ENCODE measurements at places on chromosomes 1 and 21.

- no peak for DNase-seq
These were observed 2.1 kb downstream of the MYOM3 start for GRCh38 chr1:24109686-24110475.

DNA sequence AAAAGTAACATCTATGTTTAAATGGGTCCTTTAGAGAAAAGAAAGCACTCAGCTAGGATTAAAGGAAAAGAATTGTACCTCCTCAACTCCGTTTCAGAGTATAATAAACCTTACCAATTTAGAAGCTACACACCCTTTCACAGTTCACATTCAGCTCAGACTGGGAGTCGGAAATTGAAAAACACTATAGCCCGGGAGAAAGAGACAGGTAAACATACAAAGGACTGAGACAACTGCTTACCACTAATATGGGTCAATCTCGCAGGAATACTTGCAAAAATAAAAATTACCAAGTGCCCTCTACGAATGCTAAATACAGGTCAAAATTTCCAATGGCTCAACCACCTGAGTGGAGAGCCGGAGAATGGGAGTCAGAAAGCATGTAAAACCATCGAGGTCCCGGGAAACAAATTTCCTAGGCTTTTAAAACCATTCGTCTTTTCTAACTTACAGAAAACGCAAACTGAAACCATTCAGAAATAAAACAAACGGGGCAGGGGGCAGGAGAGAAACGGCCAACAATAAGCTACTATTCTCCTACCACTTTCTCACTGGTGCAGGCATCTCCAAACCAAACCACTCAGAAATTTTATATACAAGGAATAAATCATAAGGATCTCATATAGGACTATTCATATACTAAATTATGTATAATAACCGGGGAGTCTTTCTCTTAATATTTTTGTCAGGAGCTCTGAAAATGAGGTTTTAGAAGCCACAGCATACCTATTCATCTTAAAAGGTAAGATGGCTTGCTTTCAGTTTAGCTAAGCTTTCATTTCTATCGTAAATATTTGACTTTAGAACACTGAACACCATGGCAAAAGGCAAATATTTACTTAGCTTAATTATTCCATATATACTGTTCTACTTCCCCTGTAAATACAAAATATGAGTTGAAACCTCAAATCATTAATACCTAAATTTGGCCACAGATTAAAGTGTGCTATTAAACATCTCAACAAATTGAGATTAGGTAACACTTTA, 136.5 kb downstream of the RERE start:
- no peak for DNase-seq

- DNase-seq = peak; percentile 13
These were observed 15.9 kb upstream of the PADI3 start for GRCh38 chr1:17232759-17233661.

DNA sequence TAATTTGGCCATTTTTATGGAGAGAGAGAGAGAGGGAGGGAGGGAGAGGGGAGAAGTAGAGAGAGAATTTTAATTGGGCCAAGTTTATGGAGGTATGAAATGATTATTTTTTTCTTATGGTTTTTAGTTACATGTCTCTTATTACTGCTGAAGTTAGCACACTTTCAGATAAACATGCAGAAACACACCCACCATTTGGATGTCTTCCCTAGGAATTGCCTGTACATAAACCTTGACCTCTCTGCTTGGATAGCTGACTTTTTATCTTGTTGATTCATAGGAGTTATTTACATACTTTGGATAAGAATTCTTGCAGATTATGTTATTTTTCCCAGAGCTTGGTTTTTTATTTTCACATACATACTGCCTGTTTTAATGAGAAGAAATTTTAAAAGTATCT, 310.2 kb upstream of the ADAMTS5 start:
- no peak for DNase-seq

DNA sequence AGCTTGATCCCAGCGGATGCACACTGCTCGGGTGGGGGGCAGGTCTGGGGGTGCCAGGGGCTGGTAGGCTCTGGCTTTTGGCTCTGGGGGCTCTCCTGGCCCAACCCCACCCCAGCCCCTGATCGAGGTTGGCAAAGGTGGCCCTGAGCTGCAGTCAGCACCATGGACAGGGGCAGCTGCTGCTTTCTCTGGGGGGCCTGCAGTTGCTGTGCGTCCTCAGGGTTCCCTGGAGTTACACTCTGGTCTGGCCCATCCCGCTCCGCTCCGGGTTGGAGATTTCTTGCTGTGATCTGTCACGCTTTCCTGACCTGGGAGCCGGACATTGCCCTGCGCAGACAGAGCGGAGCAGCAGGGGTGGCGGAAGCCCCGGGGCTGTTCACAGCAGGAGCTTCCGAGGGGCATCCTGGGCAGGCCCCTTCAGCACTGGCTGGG, 8.0 kb upstream of the PLCH2 start:
- DNase-seq = no peak

DNA sequence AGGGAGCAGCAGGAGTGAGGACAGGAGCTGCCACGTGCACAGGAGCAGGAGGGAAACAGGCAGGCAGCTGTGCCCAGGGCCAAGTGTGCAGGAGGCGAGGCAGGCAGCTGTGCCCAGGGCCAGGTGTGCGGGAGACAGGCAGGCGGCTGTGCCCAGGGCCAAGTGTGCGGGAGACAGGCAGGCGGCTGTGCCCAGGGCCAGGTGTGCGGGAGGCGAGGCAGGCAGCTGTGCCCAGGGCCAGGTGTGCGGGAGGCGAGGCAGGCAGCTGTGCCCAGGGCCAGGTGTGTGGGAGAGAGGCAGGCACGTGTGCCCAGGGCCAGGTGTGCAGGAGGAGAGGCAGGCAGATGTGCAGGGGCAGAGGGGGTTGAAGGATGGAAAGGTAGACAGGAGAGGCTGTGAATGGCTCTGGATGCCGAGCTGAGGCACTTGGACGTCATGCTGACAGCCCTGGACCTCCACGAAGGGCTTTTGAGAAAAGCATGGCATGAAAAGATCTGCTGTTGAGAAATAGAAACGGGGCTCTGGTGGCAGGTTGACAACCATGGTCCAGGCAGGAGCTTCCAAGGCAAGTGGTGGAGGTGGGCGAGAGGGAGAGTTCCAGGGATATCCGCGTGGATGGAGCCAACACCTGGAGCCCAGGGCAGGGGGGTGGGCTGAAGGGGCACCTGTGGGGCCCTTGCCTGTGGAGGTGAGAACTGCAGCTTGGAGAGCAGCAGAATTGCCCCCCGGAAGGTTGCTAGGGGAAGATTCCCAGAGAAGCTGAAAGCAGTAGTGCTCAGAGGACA, 19.1 kb upstream of the NPHP4 start:
- DNase-seq = no peak

- no peak for DNase-seq
These were observed 91.0 kb upstream of the SPATA6 start for GRCh38 chr1:48563021-48563420.

DNA sequence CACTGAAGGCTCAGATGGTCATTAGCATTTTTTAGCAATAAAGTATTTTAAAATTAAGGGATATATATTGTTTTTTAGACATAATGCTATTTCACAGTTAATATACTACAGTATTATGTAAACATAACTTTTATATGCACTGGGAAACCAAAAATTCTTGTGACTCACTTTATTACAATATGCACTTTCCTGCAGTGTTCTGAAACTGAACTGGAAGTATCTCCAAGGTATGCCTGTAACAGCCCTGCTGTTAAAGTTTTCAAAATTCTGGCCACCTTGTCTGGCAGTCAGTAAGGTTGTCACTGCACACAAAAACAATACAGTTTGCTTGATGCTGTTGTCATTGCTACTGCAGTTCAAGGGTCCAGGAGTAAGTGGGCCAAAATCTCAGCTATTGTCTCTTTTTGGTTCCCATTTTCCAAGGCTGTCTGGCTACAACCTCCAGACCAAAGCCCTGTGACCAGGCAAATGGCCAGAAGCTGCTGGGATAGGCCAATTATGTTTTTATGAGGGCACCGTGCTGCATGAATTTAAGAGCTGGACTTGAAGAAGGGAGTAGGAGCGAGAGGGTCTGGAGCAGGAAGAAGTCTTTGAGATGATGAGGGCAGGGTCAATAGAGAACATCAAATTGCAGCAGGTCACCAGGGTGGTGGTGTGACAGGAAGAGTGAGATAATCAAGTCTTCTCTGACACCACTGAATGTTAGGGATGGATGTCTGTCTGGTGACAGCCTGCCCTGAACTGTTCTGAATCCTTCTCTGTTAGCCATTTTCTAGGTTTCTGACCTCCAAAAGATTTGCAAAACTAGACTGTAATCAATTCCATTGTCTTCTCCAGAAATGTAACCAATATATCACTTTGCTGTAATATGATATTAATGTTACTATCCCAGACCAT, 82.3 kb upstream of the CACHD1 start:
- no peak for DNase-seq

DNA sequence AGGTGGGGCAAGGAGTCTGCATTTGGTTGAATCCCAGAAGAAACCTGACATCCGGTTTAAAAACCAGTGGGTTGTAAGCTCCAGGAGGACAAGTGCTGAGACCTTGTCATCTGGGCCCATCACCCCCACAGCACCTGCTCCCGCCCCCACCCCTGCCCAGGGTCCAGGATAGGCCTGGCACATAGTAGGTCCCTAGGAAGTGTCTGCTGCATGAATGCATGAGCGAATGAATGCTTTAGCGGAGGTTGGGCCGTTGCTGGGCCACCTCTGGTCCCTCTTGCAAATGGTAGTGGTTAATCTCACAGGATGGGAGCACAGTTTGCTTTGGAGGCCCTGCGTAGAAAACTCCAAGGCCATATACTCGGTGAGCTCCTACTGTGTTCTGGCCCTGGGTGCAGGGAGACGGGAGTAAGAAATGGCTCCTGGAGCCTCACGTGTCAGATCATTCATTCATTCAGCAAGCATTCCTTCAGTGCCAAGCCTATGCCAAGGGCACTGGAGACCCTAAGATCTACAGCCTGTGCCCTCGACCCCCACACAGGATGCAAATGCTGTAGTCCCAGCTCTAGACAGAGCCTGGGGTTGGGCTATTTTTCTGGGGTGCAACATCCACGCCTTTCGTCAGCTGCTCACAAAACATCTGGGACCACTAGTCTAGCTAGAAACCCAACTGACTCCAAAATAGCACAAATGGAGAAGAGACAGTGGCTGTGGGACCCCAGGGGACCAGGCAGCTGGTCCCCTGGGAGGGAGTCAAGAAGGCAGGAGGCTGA, 28.9 kb downstream of the EPHA2 start:
- DNase-seq = no peak

DNA sequence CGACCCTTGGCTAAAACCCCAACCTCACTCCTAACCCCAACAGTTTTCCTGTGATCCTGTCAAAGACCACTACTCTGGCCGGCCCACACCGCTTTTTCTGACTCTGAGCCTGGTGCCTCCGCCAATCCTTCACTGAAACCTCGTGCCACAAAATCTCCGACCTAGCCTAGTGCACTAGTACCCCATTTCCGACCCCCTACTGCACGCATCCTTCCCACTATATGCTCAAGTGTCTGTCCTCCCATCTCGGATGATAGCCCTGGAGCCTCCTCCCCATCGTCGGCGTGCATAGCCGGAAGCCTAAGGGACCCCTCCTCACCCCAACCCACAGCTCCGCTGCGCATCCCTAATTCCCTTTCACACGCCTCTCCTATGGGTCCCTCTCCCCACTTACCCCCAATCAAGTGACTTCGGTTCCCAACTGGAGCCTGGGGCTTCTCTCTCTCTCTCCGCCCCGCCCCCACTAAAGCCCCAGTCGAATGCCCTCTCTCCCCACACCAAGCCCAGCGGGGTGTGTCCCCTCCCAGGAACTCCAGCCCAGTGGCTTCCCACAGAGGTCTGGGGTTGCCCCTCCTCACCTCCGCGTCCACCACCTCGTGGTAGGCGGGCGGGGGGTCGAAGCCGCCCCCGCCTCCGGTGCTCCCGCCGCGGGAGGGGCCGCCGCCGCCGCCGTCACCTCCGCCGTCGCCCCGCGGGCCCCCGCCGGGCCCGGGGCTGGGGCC, 791 bp downstream of the USP24 start:
- DNase-seq = peak; percentile 59

- DNase-seq = no peak
These were observed 45.1 kb downstream of the RRAGC start for GRCh38 chr1:38814444-38814983.

DNA sequence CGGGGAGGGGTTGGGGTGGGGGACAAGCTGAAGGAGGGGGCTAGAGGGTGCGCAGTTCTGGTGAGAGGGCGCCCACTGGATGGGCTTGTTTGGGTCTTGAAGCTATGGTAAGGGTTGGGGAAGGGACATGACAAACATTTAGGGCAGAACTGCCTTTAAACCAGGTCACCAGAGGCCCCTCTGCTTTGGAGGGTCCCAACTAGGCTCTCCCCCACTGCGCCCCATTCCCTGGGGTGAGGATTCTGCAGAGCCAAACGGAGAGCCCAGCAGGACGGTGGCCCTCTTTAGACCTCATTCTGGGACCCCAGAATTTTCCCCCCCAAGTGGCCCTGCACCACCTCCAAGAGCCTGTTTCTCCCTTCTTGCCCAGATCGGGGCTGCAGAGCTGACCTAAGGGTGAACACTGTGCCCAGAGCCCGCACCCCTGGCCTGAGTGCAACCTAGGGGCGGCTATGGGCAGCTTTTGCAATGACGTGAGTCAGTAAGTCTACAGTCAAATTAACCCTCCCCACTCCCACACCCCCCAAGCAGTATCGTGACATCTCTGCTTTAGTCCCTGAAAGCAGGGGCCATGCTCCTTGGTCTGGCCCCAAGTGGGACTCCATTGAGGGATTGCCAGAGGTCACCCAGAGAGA, 593.8 kb downstream of the MATN1 start:
- no peak for DNase-seq

DNA sequence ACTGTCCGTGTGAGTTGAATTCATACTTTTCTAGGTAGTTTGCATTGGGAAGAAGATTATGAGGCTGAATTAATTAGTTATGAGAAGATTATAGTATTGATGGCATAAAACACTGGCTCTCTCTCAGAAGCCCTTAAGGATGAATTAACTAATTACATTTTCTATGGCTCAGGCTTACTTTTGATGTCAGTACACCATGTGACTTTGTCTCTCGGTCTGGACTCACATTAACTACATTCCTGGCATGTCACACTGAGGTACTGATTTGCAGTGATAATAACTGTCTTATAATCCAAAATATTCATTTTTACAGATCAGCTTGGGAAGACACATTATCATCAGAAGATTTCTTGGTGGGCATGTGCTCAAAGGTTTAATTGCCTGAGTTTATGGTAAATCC, 362.2 kb downstream of the ZP4 start:
- DNase-seq = no peak

- DNase-seq = no peak
These were observed 123.4 kb upstream of the CSF3R start for GRCh38 chr1:36605942-36606640.

GRCh38 chr1:5830771-5831599, 161.2 kb downstream of the NPHP4 start:
- DNase-seq = no peak

- no peak for DNase-seq
These were observed 2.5 kb upstream of the UBASH3A start for GRCh38 chr21:42401154-42401553.

DNA sequence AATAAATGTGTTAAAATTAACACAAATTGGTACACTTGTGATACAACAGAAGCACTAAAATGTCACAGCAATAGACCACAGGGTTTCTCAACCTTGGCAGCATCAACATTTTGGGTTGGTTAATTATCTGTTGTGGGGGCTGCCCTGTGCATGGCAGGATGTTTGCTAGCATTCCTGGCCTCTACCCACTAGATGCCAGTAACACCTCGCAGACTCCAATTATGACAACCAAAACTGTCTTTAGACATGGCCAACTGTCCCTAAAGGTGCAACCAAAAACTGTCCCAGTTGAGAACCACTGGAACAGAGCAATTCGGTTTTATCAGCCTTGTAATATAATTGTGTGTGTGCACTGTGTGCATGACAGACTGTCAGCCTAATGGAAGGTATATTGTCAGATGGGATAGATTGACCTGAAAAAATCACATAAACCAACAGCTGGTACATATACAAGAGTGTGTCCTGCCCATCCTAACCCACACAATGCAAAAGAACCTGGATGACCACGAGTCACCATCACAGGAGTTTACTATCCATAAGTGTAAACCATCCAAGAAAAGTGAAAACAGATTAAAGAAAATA, 13.5 kb upstream of the ERG start:
- DNase-seq = no peak
